A549 (cell line): ENCODE measurements at places on chromosomes 6 and 20.

GRCh38 chr6:84251891-84252539, 24.6 kb upstream of the CEP162 start:
- no peak for DNase-seq

- no peak for DNase-seq
These were observed 43.0 kb upstream of the CD2AP start for GRCh38 chr6:47434372-47435253.

- no peak for DNase-seq
These were observed 34.4 kb downstream of the EDN3 start for GRCh38 chr20:59334651-59335300.

DNA sequence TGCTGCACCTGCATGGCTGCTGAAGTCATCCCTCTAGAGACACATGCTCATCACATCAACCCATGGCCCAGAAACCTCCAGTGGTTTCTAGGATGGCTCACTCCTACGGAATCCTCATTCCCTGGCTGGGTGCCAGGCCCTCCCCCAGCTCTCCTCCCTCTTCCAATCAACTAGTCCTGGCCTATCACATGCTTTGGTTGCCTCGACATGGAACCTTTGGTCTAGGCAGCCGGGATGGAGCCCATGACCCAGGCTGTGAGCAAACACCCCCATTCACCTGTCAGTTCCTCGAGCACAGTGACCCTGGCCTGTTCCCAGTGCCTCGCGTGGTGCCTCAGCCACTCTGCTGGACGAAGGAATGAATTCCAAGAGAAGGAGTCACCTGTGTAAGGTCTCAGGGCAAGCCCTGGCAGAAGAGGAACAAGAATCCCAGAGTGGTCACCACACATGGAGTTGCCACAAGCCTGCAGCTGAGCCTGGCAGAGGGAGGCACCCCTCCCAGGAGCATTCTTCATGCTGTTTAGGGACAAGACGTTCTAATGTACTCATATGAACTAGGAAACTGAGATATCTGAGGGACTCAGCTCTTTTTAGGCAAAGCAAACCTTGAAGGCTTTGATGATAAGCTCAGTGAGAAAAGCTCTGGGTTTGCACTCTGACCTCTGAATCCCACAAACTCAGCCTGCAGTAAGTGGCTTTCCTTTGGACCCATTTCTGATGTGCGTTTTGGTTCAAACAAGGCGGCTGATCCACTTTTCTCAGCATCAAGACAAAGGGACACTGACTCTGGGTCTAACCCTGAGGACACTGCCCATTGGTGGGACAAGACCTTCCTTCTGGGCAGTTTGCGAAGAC, 40.2 kb downstream of the PPP1R3G start:
- no peak for DNase-seq

- no peak for DNase-seq
These were observed 532.5 kb downstream of the KIF16B start for GRCh38 chr20:16040742-16041141.

DNA sequence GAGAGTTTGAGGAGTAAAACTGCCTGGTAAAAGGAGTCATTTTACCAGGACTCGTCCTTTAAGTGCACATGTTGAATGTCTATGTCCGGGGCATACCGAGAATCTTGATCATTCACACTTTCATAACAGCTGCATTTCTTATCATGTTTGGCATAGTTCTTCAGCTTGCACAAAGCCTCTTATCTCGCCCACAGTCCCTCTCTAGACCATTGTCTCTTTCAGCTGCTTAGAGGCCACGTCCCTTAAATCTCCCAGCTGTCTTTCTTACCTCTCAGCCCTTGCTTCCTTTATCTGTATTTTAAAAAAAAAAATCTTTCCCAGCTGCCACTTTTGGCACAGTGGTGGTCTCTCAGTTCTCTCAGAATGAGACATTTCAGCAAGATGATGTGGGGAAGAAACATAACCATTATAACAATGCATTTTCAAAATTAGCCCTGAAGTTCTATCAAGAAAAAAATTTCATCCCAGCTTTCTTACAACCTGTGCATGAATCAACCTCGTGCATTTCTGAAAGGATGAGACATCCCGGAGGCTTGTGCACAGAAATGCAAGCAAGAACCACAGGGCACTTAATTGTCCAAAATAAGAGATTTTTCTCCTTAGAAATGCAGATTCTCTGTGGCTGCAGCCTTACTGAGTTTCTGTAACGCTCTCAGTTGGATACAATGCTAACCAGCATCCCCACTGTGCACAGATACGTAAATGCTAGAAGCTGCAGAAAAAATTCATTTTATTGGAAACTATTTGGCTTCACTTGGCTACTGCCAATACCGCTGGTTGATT, 24.2 kb downstream of the RBM24 start:
- no peak for DNase-seq

GRCh38 chr6:103783329-103783728, 1076.4 kb downstream of the HACE1 start:
- DNase-seq: no peak
